Fibroblast of villous mesenchyme (primary cell): ENCODE measurements at places on chromosomes 7 and 10. TPM values are rescaled to one million over a fixed set of nuclear protein-coding genes. Genes with fewer than 3 reads are reported as not detected.

Gene GNAT3
- total RNA-seq, result not detected in 2 replicates

Gene DGKI
- 3.5 and 11.3 TPM in 2 replicates for total RNA-seq

Gene CAV2
- total RNA-seq, result 130 and 224 TPM in 2 replicates

Gene CYP2C18
- total RNA-seq, result not detected in 2 replicates

Gene TSPAN12
- total RNA-seq, result 2.6 and 4.7 TPM in 2 replicates

Gene WASHC2A
- total RNA-seq, result 57.3 and 62.6 TPM in 2 replicates
